ENCODE measurements at places on chromosomes 6 and 20.

GRCh38 chr20:29472606-29473005, 1784.9 kb upstream of the DEFB115 start:
- no peak for DNase-seq

- no peak for DNase-seq
Measured at GRCh38 chr20:1805161-1805581, 90.0 kb upstream of the SIRPA start.

- no peak for DNase-seq
Measured at GRCh38 chr6:170084166-170084730, 206.6 kb downstream of the DLL1 start.

- no peak for DNase-seq
Measured at GRCh38 chr20:1809611-1810510, 85.3 kb upstream of the SIRPA start.

GRCh38 chr20:32478576-32478975, 106.6 kb downstream of the NOL4L start:
- no peak for DNase-seq

GRCh38 chr6:28655164-28655563, 129.5 kb downstream of the GPX5 start:
- no peak for DNase-seq

DNA sequence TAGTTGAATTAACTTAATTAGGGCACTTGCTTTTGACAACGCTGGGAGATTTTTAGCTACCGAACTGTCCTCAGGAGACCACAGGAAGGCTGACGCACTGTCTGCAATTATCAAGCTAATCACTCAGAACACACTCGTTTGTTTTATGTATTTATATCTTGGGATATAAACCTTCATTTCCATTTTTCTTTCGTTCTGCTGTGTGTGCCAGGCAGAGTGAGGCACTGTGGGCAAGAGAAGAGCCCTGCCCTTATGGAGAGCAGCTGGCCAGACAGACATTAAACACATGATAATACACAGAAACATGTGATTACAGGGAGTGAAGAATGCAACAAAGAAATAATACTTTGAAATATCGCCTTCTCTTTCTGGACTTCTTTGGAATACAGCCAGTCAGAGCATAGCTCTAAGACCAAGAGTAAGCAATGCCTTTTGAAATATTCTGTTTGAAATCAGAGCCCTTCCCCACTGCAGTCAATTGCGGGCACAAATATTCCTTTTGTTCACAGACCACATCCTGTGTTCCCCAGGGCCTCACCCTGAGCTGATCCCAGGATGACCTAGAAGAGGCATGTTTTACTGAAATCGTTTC, 96.8 kb downstream of the ANKRD60 start:
- no peak for DNase-seq

- no peak for DNase-seq
Measured at GRCh38 chr6:25172819-25173218, 106.4 kb upstream of the CARMIL1 start.

GRCh38 chr6:41724586-41725501, 10.6 kb downstream of the TFEB start:
- DNase-seq: no peak
